ENCODE measurements at places on chromosomes 6 and 20.

DNA sequence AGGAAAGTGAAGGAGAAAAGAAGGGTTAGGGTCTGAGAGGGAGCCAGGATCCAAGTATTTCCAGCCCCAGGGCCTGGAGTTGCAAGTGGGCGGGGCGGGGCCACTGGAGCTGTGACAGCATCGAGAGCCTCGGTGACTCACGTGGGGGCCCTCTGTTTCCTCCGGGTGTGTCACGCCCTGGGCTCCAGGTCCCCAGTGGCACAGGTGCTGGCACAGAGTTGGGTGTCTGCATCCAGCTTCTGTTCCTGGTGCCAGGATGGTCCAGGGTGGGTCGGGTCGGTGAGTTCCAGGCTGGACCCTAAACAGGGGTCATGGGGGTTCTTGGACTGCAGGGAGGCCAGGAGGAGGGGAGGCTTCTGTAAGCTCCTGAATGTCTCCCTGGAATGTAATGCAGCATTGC, 16.7 kb downstream of the RAET1L start:
- DNase-seq, result no peak

DNA sequence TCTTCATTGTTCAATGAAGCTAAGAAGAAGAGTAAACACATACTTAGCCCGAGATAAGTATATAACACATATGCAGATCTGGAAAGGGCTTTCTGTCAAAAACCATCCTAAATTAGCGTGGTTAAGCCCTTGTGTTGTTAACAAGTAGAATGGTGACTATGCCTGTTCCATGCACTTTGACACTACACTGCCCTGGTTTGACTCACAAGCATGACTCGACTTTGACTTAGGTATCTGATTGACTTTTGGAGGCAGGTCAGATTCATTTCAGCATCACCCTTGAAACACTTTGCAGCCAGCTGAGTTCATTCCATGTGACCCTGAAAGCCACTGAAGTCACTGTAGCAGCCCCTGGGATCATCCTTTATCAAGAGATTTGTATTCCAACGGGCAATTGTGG, 239.8 kb downstream of the TBX18 start:
- no peak for DNase-seq

GRCh38 chr6:145838305-145838704, 23.7 kb upstream of the FBXO30 start:
- no peak for DNase-seq

DNA sequence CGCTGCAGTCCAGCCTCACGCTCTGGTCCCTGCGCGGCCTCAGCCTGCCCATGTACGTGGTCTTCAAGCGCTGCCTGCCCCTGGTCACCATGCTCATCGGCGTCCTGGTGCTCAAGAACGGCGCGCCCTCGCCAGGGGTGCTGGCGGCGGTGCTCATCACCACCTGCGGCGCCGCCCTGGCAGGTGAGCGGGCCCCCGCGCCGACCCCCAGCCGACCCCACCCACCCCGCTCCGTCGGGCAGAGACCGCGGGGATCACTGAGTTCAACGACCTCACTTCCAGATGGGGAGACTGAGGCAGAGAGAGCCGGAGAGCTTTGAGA, 545 bp downstream of the SLC35D3 start:
- no peak for DNase-seq

Data from stimulated activated CD8-positive, alpha-beta memory T cell treated with anti-CD3 and anti-CD28 coated beads, Interleukin-7, amount 100 ng/mL, for 4 hours (primary cell).